ENCODE measurements at places on chromosomes 12 and 14. TPM values are rescaled to one million over a fixed set of nuclear protein-coding genes. Genes with fewer than 3 reads are reported as not detected.

PTPN6 gene
- 21.2 TPM for total RNA-seq

DDX23 gene
- total RNA-seq, result 56.7 TPM

IL23A gene
- not detected for total RNA-seq

MTHFD1 gene
- 22.1 TPM for total RNA-seq

ALDH1L2 gene
- 6.8 TPM for total RNA-seq

PUS7L gene
- 16.1 TPM for total RNA-seq

SPIC gene
- total RNA-seq, result not detected

NRIP2 gene
- not detected for total RNA-seq

DIO2 gene
- total RNA-seq, result 0.39 TPM

PRORP gene
- 25.1 TPM for total RNA-seq

VDR gene
- total RNA-seq, result 13.6 TPM

MYF5 gene
- total RNA-seq, result not detected

NANOG gene
- total RNA-seq, result under 0.01 TPM

SLC10A1 gene
- total RNA-seq, result not detected

DNM1L gene
- total RNA-seq, result 91.0 TPM

RHEBL1 gene
- not detected for total RNA-seq

NELL2 gene
- not detected for total RNA-seq

CLSTN3 gene
- 39.4 TPM for total RNA-seq

SERPINA9 gene
- not detected for total RNA-seq

CABP1 gene
- 0.33 TPM for total RNA-seq

VASH1 gene
- total RNA-seq, result 0.33 TPM

TBX3 gene
- total RNA-seq, result 1.2 TPM

OR4K13 gene
- total RNA-seq, result not detected

RESF1 gene
- 38.8 TPM for total RNA-seq

KCNH3 gene
- total RNA-seq, result not detected

ALX1 gene
- not detected for total RNA-seq

TAS2R43 gene
- total RNA-seq, result 2.0 TPM

KRT74 gene
- total RNA-seq, result not detected

TAS2R14 gene
- total RNA-seq, result 2.7 TPM

IL31 gene
- total RNA-seq, result not detected

CLBA1 gene
- total RNA-seq, result 9.8 TPM

TMTC1 gene
- total RNA-seq, result 0.39 TPM

DEGS2 gene
- total RNA-seq, result under 0.01 TPM

IAPP gene
- not detected for total RNA-seq

SPPL3 gene
- 7.1 TPM for total RNA-seq

EID3 gene
- total RNA-seq, result 4.0 TPM

KRT5 gene
- total RNA-seq, result 884 TPM

Measured in placental epithelial cell (primary cell).